Naive B cell (primary cell): ENCODE measurements at places on chromosomes 11 and 22. TPM values are rescaled to one million over a fixed set of nuclear protein-coding genes. Genes with fewer than 3 reads are reported as not detected.

DNA sequence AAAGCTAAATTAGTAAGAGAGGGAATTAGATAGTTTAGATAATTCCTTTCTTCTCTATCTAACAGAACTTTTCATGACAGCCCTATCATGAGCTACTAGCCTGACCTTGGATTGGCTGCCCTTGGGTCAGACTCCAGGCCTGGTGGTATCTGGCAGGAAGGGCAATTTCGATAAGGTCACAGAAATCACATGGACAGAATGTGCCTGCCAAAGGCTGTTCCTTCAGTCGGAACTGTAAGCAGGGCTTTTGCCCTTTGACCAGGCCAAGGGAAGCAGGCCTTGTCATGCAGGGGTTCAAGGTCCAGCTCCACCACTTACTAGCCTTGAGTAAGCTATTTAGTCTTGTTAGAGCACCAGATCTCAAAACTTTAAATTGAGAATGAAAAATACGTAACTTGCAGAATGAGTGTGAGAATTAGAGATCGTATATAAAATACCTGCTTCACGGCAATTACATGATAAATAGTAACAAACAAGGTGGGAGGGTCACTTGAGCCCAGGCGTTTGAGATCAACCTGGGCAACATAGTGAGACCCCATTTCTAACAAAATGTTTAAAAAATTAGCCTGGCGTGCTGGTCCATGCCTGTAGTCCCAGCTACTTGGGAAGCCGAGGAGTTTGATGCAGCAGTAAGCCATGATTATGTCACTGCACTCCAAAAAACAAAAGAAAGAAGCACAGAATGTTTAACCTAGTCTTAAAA lies 60.8 kb upstream of the SC5D start:
- H3K27me3 ChIP-seq: peaks cover 55% of the 10 kb centered on the region
- H3K4me1 ChIP-seq: peaks cover 3% of the 10 kb centered on the region
- no peak for DNase-seq
- H3K4me3 ChIP-seq: no peak overlapping the region

- DNase-seq: no peak
- H3K27ac ChIP-seq: no peak overlapping the region
- H3K4me3 ChIP-seq: no peak overlapping the region
- no peaks in the 10 kb centered on the region for H3K4me1 ChIP-seq
Observed at GRCh38 chr11:75320046-75320618, 31.3 kb downstream of the ARRB1 start.

DNA sequence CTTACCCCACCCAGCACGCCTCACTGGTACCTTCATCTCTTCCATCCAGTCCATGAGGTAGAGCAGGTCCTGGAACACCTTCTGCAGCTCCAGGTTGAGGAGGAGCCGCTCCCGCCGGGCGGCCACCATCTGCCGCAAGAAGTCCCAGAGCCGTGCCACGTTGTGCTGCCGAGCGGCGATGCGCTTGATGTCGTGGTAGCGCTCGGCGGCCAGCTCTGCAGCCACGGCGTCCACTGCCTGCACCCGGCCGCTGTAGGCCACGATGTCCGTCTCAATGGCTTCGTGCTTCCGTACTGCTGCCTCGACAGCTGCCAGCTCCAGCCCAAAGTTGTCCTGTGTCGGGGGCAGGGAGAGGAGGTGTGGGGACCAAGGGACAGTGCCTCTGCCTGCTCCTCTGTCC lies 21.5 kb downstream of the SPTBN2 start:
- H3K4me1 ChIP-seq: no peaks in the 10 kb centered on the region
- no peaks in the 10 kb centered on the region for H3K27me3 ChIP-seq
- no peak for DNase-seq
- H3K4me3 ChIP-seq: no peak overlapping the region
- H3K27ac ChIP-seq: no peak overlapping the region

DNA sequence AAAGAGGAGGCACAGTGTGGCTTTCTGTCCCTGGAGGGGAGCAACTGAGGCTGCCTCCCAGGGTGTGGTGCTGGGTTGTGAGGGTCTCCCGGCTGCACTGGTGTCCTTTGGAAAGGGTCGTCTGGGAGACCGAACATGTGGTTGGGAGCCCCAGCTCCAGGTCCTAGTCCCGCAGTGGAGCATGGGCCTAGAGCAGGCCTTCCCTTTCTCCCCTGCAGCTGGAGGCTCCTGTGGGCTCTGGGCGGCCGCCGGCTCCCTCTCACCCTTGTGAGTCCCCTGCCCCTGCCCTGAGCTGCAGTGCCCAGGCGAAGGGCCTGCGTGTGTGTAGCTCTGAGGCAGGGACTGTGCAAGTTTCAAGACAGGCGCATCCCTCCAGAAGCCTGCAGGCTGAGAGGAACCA lies 1492.7 kb downstream of the BRD1 start:
- no peak overlapping the region for H3K4me3 ChIP-seq
- no peaks in the 10 kb centered on the region for H3K36me3 ChIP-seq

DNA sequence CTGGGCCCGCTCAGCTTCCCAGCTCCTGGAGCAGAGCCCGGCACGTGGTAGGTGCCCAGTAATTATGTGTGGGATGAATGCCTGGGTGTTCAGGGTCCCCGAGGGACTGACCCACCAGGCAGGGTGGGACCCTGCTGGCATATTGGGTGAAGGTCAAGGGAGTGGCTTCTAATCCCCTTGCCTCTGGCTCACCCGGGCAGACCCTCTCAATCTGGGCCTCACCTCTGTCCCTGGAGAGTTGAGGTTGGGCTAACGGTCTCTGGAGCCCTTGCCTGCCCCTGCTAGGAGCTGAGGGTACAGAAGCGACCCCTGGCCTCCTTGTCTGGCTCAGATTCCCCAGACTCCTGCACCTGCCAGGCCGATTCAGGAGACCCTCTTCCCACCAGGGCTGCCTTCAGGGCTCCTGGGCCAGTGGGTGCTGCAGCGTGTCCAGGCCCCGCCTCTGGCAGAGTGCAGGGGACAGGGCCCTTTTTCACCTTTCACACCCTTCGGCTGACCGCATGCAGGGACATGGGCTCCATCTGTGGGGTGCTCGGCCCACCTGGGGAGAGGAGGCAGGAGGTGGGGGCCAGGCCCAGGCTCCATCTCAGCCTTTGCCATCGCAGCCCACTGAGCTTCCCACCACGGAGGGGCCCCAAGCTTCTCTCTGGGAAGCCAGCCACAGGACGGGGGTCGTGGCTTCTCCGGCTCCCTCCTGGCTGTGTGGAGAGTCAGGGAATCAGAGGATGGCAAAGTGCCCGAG lies 3.8 kb upstream of the CTSD start:
- DNase-seq: no peak
- no peaks in the 10 kb centered on the region for H3K36me3 ChIP-seq
- H3K4me3 ChIP-seq: no peak overlapping the region
- peaks cover 17% of the 10 kb centered on the region for H3K4me1 ChIP-seq

DNA sequence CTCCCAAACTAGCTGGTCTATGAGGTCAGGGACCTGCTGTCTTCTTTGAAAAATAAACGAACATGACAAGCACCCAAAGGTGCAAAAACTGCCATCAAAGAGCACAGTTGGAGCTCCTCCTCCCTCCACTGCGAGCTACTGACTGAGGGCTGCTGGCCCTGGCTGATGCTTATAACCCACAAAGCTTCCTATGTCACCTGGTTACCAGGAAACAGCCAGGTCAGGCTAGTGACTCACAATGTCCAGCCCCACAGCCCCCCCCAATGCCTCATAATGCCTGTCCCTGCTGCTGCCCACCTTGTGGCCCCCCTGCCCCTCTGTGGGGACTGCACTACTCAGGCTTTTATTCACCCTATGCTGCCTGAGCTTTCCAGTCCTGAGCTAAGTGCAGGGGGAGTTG lies at the start of gene DRICH1:
TSS of gene DRICH1 (minus strand) at position 144 of the 400 bp plus-strand sequence. CDS start 298 bp downstream, outside the sequence.
- H3K4me3 ChIP-seq: no peak within 1 kb of the TSS
- H3K4me1 ChIP-seq: no peaks in the 10 kb centered on the region
- H3K36me3 ChIP-seq: peaks cover 5% of the 10 kb centered on the region
- no peaks in the 10 kb centered on the region for H3K27me3 ChIP-seq
- no peak within 1 kb of the TSS for H3K27ac ChIP-seq

The RAG1 gene
- polyA plus RNA-seq: not detected

GRCh38 chr11:12531681-12532080 lies 142.5 kb upstream of the TEAD1 start:
- no peaks in the 10 kb centered on the region for H3K27me3 ChIP-seq
- DNase-seq: no peak
- no peak overlapping the region for H3K27ac ChIP-seq

- no peaks in the 10 kb centered on the region for H3K36me3 ChIP-seq
- no peaks in the 10 kb centered on the region for H3K4me1 ChIP-seq
- H3K27ac ChIP-seq: no peak overlapping the region
Observed at GRCh38 chr11:11422411-11423128, 69.5 kb upstream of the CSNK2A3 start.

The RFPL2 gene
- polyA plus RNA-seq: not detected

The SYCE3 gene
- polyA plus RNA-seq: not detected

The MYEOV gene
- not detected for polyA plus RNA-seq

The FJX1 gene
- not detected for polyA plus RNA-seq

- no peak overlapping the region for H3K4me3 ChIP-seq
- H3K27ac ChIP-seq: no peak overlapping the region
- no peak for DNase-seq
- H3K4me1 ChIP-seq: no peaks in the 10 kb centered on the region
- no peaks in the 10 kb centered on the region for H3K27me3 ChIP-seq
- H3K36me3 ChIP-seq: no peaks in the 10 kb centered on the region
Observed at GRCh38 chr22:23984430-23984829, 4.5 kb downstream of the GSTT2 start.

GRCh38 chr22:47807506-47807905 lies 1045.1 kb downstream of the TBC1D22A start:
- no peak overlapping the region for H3K27ac ChIP-seq
- H3K27me3 ChIP-seq: peaks cover 61% of the 10 kb centered on the region
- no peak for DNase-seq
- no peaks in the 10 kb centered on the region for H3K36me3 ChIP-seq
- H3K4me3 ChIP-seq: no peak overlapping the region

GRCh38 chr11:709109-709997 lies 3.3 kb downstream of the EPS8L2 start:
- no peak overlapping the region for H3K27ac ChIP-seq
- peaks cover under 1% of the 10 kb centered on the region for H3K36me3 ChIP-seq
- no peak overlapping the region for H3K4me3 ChIP-seq
- H3K4me1 ChIP-seq: peaks cover 13% of the 10 kb centered on the region
- H3K27me3 ChIP-seq: peaks cover 33% of the 10 kb centered on the region

- no peak for DNase-seq
- no peaks in the 10 kb centered on the region for H3K36me3 ChIP-seq
- no peaks in the 10 kb centered on the region for H3K4me1 ChIP-seq
- no peak overlapping the region for H3K27ac ChIP-seq
Observed at GRCh38 chr11:5938603-5938965, 3.5 kb upstream of the OR56A3 start.

- H3K4me3 ChIP-seq: no peak overlapping the region
- DNase-seq: no peak
- no peaks in the 10 kb centered on the region for H3K36me3 ChIP-seq
- H3K27ac ChIP-seq: no peak overlapping the region
- no peaks in the 10 kb centered on the region for H3K4me1 ChIP-seq
- H3K27me3 ChIP-seq: no peaks in the 10 kb centered on the region
Observed at GRCh38 chr11:21401496-21401895, 732.1 kb downstream of the NELL1 start.
